GM10248 (cell line): ENCODE measurements at places on chromosomes 6 and 20.

DNA sequence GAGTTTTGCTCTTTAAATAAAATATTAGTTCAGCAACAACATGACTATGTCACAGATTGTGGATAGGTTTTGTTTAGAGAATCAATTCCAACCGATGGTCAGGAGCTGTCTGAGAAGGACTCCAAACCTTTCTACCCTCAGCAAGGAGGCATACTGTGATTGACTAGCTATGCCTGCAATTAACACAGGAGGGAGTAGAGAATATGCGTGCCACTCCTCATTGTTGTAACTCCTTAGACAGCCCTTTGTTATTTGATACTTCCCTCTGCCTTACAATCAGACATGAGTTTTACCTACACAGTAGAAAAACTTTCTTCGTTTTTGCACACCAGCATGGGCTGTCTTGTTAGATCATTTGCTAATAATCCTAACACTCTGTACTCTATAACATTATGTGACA, 796.5 kb downstream of the PRIM2 start:
- no peak for DNase-seq

DNA sequence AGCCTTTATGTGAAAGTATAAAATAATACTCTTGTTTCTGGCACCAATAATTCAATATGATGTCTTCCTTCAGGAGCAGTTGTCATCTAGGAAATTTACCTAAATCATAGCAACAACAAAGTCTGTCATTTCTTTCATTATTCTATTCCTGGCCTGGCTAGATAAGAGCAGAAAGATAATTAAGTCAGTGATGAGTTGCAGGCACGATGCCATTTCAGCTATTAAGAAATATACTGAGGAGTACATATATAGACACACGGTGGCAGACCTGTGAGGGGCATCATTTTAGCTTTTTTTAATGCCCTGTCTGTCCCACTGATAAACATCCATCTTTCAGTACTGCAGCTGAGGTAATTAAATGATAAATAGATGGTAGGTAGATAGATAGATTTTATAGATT, 756.1 kb upstream of the EPHA7 start:
- no peak for DNase-seq

DNA sequence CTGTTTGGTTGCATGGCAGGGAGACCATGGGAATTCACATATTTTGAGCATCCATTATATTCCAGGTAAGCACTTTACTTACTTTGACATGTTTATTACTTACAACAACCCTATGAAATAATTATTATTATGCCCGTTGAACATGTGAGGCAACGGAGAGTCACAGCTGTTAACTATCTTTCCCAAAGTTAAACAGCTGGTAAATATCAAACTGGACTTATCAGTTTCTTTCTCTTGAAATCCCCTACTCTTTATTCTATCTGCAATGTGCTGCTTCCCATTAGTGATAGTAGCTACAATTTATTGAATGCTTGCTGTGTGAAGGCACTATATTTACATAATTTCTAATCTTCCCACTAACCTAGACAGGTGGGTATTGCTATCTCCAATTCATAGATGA, 847.7 kb upstream of the MAP3K7 start:
- DNase-seq = no peak

DNA sequence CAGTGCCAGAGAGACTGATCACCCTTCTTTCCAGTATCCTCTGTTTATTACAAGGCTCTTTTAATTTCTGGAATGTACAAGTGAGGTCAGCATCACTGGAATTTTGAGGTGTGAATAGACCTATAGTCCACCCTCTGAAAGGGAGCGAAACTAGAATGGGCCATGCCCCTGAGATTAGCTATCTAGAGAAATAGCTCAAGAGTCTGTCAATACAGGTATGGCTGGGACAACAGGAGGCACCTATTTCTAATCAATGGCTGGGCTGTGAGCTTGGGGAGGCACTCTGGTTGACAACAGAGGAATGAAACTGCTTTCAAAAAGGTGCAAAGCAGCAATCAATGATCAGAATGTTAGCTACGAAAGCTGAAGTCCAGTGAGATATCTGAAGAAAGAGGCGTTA, 17.3 kb upstream of the CITED2 start:
- DNase-seq = no peak

DNA sequence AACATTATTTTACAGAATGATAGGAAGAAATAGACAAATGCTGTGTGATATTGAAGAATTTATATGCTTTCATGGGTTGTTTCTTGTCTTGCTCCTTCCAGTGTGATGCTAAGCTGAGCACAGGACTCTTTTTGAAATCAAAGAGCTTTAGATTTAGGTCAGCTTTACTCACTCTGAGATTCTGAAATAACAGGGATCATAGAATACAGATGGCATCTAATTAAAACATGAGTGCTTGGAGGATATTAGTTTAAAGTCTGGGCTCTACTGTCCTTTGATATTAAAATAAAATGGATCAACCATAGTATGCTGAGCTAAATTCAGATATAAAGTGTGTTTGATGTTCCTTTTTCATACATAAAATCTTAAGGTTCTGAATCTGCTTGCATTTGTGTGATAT, 29.6 kb downstream of the MLIP start:
- DNase-seq = no peak

- peak; percentile 65 for DNase-seq
Measured at GRCh38 chr6:33812669-33813068, 8.9 kb upstream of the MLN start.

GRCh38 chr20:14342918-14343317, 5.5 kb upstream of the FLRT3 start:
- DNase-seq = no peak

DNA sequence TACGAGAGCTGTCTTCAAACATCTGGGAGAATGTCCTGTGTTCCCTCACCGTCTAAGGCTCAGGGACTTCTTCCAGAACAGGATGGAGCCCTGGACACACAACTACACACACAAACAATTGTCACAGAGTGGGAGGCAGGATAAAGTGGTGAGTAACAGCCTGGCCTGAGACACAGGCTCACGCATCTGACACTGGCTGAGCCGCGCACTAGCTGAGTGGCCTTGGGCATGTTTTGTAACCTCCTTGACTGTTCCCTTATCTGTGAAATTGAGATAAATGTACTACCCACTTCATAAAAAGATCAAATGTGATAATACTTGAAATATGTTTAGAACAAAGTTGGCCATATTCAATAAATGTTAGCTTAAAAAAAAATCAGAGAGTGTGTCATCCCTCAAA, 132.4 kb upstream of the ARMC2 start:
- no peak for DNase-seq

DNA sequence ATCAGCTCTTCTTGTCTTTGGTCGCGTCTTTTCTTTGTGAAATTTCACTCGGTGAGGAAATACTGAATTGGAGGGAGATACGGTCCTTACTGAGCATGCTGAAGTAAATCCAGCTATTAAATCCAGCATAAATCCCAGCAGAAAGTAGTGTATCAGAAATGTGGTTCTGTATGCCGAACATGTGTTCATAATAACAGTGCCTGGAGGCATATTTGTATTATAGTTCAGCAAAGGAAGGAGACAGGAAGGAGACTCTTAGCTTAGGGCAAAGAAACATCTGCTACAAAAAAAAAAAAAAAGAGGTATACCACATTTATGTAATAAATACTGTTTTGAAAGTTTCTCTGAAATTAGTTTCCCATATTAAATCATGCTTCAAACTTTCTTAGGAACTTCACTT, 211.8 kb downstream of the PLCB4 start:
- no peak for DNase-seq

GRCh38 chr20:13441388-13441787, 197.3 kb downstream of the TASP1 start:
- DNase-seq = no peak

- DNase-seq = peak; percentile 53
Measured at GRCh38 chr6:130293800-130294199, 71.0 kb upstream of the SAMD3 start.

DNA sequence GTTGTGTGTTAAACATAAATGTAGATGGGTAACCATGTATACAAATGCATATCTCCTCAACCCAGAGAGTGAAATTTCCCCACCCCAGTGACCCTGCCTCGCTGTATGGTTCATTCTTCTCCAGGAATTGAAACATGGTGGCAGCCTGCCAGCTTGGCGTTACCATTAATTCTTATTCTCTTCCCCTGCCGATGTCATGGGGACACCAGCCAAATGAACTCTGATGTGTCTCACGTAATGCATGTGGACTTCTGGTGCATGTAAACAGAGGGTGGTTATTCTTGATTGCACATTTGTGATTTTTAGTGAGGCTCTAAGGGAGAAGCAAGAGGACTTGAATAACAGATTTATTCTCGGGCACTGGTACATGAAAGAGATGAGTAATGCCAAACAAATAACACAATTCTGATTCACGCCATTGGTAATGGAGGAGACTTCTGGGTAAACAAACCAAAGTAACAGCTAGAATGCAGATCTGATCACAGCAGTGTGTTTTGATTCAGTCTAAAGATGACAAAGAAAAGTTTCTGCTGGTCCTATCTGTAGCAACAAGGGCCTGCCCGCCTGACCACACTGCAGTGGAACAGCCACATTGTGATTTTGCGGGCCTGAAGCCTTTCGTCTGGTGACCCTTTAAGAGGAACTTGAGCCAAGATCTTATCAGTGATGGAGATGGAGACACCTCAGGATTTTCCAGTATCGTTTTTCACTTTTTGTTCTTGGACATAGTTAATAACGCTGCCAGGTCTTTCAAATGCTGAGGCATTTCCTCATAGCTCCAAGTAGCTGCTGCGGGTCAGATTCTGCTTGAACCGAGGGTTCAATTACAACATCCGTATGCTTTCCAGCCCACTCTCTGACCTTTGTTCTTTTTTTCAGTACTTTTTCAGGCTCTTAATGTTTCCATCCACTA, 171.8 kb upstream of the AKAP12 start:
- no peak for DNase-seq

DNA sequence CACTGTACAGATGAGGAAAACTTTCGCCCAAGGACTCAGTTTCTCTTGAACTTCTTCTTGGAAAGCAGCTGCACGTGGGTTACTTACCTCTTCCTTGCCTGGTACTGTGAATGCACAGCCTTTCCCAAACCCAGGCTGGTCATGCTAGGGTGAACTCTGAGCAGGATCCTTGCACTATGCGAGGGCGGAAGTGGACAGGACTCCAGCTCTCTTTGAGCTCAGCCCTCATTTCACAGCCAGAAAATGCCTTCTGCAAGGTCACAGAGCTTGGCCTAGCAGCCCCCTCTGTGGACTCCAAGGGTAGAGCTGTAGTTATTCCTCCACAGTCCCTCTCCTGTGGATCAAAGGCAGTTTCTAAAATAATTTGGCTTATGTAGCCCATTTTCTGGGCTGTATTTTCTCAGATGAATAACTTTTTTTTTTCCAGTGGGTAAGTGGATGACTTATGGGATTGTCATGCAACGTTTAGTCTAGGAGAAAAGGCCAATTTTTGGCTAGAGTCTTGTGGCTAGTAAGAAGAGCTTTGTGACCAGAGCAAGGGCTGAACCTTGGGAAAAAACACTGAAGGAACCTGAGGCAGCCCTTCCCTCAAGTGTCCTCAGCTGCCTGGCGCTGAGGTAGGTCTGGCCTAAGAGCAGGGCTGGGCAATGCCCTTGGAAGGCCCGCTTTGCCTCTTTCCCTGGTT, 172.7 kb downstream of the SCP2D1 start:
- no peak for DNase-seq

GRCh38 chr20:62243906-62244515, 5.7 kb downstream of the OSBPL2 start:
- DNase-seq = no peak

GRCh38 chr20:35129647-35130069, 17.5 kb downstream of the EDEM2 start:
- DNase-seq = no peak

- no peak for DNase-seq
Measured at GRCh38 chr6:151052021-151052646, 186.6 kb downstream of the MTHFD1L start.

DNA sequence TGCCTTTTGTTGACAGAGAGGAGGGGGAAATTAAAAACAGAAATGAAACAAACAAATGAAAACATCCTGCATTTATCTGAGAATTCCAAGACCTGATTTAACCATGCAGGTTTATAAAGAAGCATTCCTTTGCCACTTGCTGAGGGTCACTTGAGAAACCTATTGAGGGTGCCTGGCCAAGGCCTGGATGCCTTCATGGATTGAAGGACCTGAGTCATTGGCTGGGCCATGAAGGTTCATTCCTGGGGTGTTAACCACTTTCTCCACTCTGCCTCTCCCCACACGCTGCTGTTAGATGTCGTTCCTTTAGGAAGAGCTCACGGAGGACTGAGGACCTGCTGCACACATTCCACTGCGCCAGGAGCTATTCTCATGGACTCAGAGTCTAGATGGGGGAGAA, 49.7 kb downstream of the DAAM2 start:
- no peak for DNase-seq

DNA sequence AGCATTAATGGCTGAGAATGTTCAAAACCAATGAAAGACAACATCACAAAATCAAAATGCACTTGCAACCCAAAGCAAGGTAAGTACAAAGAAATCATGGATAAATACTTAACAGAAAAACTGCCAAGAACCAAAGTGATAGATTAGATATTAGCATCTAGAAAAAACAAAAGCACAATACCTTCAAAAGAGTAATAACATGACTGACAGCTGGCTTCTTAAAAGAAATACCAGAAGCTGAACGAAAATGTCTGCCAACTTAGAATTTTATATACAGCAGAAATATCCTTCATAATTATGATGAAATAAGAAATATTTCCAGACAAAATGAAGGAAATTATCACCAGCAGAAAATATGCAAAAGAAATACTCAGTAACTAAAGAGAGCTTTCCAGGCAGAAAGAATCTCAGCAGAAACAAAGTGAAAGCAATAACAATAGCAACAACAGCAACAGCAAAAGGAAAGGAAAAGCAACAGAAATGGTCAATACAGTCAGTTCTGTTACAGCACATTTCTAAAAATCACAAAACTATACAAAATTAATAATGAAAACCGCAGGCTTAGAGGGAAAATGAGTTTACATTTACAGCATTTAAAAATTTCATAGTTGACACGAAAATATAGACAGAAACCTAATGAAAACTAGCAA, 121.5 kb upstream of the MAN1A1 start:
- no peak for DNase-seq

DNA sequence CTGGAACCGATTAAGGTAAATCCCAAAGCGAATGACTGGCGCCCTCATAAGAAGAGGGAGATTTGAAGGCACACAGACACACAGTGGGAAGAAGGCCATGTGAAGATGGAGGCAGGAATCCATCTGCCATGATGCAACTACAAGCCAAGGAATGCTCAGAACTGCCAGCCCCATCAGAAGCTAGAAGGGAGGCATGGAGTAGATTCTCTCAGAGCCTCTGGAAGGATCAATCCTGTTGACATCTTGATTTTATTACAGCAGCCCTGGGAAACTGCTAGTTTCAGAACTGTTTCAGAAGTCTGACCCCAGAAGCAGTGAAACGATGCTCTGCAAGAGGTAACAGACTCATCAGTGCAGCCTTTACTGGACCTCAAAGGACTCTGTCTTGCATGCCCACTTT, 103.5 kb upstream of the GPR6 start:
- DNase-seq = no peak

- no peak for DNase-seq
Measured at GRCh38 chr6:43347444-43347843, 22.0 kb downstream of the ZNF318 start.

GRCh38 chr20:55744896-55745295, 260.4 kb downstream of the CBLN4 start:
- DNase-seq = no peak
